ENCODE measurements at places on chromosomes 2 and 18.
A peak's percentile ranks its signal among the peaks of the same experiment; 100 is the strongest.

GRCh38 chr2:236799391-236800026 is 229.9 kb downstream of the ACKR3 start:
- no peak for DNase-seq

GRCh38 chr2:54691445-54692135 is 31.9 kb upstream of the EML6 start:
- DNase-seq: peak; percentile 15

- no peak for DNase-seq
Measured at GRCh38 chr18:60722742-60723141, 350.2 kb upstream of the MC4R start.

GRCh38 chr2:164935118-164936101 is 19.9 kb downstream of the SLC38A11 start:
- DNase-seq: no peak

DNA sequence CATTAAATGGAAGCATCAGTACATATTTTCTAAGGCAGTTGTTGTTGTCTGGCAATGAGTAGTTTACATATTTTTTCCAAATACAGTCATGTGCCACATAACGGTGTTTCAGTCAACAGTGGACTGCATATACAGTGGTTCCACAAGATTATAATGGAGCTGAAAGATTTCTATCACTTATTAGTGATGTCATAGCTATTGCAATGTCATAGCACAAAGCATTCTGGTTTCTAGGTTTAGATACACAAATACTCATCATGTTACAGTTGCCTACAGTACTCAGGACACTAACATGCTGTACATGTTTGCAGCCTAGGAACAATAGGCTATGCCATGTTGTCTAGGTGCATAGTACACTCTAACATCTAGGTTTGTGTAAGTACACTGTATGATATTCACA is 45.0 kb downstream of the RND3 start:
- no peak for DNase-seq

DNA sequence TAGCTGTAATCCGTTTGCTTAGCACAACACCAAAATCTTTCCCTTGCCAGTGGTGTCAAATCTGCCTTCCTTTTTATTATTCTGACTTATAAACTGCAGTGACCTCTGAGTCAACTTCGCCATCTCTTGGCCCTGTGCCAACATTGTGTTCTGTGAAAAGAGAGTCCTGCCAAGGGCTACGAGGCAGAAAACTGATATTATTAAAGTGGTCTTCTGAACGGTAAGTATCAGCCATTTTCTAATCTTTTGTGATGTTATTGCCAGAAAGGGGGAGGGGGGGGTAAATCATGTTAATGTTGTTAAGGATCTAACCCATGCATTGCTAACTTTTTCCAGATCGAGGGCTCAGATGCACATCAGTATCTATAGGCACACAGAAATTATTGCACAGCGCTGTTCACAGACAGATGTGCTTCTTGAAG is 121.5 kb upstream of the LTBP1 start:
- DNase-seq: peak; percentile 39

DNA sequence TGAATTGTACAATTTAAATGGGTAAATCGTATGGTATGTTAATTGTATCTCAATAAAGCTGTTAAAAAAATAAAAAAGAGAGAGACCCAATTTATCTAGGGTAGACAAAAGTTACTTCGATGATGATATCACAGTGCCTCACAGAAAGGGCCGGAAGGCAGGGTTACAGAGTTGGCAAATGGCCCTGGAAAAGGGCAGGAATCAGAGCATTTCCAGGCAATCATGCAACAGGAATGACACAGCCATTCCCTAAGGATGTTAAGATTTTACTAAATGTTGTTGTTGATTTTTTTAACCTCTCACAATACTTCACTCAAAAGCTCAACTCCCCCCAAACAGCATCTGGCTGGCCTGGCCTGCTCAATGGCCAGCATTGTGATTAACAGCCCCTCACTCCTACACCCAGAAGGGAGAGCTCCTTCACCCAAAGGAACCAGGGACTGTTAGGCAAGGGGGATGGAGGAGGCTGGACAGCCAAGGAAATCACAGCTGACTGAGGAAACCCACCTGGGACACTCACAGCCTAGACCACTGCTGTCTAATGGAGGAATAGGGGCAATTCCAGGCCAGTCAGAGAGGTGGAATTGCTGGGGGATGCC is 7.7 kb upstream of the SP100 start:
- peak; percentile 59 for DNase-seq

DNA sequence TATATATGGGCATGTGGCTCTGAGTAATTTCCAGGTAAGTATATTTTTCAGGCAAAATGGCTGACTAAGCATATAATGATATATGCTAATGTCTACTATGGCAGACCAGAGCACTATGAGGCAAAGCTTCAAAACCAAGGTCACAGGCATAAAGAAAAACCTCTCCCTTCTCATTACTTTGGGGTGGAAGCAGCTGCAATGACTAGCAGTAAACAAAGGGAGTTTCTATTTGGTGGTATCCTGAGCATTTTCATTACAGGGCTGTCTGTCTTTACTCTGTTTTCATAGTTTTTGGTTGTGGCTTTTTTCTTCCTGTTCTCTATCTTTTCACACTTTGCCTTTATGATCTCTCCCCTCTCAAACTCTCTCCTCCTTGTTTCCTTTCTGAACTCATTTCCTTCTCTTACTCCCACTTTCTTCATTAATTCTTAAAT is 15.6 kb downstream of the PDE6D start:
- peak; percentile 19 for DNase-seq

DNA sequence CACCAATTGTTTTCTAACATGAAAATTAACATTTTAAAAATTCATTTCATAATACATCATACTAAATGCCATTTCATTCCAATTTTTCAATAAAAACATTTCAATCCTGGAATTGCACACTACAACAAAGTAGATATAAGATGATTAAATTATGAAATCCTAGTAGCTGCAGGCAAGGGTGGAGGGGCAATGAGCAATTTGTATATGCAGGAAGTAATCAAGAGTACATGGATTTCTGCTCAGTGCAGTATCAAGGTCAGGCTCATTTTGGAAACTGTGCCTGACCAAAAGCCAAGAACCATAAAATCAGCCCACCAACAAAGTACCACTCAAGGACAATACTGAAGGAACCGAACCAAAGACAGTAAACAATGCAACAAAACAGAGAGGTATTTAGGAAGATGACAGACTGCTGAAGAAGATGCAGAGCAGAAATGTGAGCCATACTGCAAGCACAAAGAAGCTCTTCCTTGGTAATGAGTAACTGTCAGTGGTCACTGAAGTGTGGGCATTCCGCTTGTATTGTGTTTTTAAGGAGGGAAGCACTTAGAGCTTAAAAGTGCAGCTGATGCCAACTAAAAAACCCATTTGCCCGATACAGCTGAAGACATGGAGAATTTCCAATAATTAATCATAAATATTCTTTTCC is 34.5 kb upstream of the DSEL start:
- DNase-seq: no peak

DNA sequence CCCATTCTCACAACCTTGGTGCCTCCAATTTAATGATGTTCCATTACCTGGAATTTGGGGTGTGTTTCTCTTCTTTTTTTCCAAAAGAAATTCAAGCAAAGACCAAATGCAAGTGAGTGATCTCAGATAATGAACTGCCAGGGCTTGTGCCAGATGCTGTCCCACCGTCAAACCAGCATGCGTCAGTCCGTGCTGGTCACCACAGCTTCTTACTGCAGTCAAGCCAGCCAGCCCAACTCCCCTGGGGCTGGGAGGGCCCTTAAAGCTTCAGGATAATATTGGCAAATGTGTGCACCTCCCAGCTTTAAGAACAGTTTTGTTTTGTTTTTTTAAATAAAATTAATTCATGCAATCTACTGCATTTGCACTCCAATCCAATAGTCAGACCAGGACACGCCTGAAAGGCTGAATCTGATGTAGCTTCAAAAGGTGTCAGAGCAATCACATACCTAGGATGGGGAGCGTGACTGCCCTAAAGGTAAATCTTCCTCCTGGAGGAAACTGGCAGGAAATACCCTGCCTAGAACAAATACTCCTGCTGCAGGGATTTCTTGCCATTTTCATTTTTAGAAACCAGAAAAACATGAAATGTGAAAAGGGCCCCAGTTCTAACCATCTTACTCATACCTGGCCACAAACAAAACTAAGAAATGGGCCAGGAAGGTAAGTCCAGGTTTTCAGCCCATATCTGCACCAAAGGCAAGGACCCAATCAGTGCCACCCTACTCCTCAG is 26.8 kb upstream of the SP3 start:
- no peak for DNase-seq

DNA sequence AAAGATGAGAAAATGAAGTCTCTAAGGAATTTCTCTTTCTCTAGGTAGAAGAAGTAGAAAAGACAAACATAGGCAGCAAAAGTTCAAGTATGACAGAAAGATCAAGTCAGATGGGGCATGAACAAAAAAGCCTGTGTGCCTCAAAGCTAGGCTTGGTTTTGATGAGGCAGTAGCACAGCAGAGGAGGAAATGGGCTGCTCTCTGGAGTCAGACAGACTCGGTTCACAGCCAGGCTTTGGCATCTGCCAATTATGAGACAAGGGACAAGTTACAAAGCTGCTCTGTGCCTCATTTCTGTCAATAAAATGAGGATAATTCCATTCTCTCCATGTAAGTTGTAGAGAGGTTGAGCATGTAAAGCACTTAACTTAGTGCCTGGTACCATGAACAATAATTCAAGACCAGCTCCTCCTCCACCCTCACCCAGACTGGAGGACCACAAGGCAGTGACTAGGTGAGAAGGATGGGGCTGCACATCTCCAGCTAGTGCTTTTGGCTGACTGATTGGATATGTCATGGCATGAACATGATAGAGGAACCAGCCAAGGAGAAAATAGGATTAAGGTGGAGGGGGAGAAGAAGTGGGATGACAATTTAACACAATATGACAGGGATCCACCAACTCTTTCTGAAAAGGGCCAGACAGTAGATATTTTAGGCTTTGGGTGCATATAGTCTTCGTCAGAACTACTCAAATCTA is 84.6 kb downstream of the TMEM163 start:
- DNase-seq: no peak

DNA sequence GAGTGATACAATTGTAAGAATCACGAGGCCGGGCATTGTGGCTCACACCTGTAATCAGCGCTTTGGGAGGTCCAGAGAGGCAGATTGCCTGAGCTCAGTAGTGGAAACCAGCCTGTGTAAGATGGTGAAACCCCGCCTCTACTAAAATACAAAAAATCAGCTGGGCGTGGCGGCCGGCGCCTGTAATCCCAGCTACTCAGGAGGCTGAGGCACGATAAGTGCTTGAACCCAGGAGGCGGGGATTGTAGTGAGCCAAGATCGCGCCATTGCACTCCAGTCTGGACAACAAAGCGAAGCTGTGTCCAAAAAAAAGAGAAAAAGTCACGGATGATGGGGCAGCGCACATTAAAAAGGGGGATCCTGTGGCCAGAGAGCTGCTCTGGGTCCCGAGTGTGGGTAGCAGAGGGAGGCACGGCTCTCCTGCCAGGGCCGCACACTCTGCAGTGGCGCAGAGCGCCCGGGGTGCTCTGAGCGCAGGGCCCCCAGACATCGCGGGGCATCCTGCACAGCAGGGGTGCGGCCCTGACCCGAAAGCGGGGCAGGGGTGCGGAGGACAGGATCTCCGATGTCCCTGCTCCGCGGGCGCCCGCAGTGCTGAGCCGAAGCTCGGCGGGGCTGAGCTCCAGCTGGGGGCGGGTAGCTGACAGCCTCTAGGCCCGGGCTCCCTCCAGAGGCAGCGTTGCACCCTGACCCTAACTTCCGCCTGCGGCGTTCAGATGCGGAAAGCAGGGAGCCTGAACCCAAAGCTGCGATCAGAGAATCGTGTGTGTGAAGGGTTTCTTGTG is 30.4 kb upstream of the RAB6D start:
- peak; percentile 18 for DNase-seq

- DNase-seq: no peak
Measured at GRCh38 chr2:232129483-232129882, 168.0 kb downstream of the DIS3L2 start.

GRCh38 chr2:208147759-208148158 is 1.8 kb upstream of the CRYGB start:
- DNase-seq: no peak

DNA sequence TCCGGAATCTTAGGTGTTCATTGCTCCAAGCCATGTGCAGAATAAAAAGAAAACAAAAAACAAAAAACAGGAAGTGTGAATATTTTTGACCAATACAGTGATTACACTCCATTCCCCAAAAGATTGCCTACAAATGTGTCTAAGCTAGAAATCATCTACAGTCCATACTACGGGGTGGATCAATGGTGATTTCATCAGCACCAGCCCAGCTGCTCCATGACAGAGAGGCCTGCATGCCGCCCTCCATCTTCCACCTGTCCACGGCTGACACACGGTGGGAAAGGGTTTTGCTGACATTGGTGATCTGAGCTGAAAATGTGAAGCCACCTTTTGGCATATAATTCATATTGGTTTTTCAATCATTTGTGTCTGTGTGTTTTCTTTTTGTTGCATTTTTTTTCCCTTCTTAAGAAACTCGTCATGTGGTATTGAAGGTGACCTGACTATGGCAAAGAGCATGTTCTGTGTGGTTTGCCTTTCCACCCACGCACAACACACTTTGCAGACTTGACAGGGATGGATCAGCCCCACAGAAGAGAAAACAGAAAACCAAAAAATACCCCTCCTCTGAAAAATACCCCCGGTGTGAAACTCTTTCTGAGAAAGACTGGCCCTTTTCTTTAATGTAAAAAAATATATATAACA is 533.1 kb downstream of the RNF144A start:
- DNase-seq: no peak

GRCh38 chr2:30661173-30662107 is 145.8 kb downstream of the CAPN13 start:
- no peak for DNase-seq

- DNase-seq: peak; percentile 2
Measured at GRCh38 chr2:40480596-40480995, 28.7 kb upstream of the SLC8A1 start.

DNA sequence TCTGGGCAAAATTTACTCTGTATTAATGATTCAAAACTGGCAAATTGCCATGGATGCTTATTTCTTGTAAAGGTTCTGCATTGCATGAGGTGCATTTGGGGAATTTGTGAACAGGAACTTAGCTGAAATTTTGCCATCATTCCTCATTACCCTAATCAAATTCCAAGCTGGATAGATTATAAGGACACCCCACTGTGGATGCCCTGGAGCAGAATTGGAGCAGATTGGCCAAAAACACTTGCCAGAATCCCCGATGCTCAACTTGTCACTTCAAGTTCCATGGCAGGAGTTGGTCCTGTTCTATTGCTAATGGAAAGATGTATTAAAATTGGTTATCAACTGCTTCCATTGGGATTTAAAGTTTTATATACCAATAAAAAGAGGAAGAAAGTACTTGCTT is 237.9 kb downstream of the CCDC102B start:
- no peak for DNase-seq
